EL (cell line): ENCODE measurements at places on chromosomes 6 and 20.

DNA sequence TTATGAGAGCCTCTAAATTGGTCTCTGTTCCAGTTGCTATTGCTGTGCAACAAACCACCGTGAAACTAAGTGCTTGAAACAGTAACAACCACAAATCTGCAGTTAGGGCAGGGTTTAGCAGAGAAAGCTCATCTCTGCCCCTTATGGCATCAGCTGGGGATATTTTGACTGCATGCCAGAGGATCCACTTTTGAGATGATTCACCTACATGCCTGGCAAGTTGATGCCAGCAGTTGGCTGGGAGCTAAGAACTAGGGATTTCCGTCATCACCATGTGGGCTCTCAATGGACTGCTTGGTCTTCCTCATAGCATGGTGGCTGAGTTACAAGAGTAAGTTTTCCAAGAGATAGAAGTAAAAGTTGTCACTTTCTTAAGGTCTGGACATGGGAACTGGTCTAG lies 35.1 kb downstream of the PLCB4 start:
- peak; percentile 55 for DNase-seq

DNA sequence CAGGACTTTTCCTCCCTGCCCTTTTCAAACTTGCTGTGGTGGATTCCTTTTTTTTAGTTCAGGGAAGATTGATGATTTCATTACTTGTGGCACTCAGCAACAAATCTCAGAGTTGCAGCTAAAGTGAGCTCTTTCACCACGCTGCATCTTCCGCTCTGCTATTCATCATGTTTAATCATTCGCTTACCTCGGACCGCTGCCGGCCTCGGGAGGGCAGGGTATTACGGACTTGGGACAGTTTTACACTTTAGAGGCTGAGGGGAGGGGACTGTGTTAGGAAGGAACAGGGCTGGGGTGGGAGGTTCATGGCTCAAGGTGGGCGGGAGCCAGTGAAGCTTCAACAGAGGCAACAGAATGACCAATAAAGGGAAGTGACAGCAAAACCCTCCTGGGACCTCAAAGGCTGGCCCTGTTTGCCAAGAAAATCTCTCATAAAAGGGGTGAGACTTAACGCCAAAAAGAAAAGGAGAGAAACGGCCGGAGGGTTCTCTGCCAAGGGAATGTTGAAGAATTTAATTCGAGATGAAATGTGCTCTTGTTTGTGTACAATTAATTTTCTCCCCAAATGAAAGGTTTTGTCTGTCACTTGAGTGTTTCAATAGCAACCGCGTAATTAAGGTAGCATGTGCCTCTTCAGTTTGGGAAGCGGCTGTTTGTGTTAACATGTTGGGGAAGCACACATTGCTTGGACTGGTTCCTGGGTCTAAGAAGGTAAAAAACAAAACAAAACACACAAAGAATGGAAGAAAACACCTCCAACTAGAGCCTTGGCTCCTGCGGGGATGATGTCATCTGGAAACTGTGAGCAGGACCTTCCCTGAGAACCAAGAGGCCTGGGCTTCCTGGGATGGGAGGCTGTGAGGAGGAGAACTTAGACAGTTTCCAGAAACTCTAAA lies 72.5 kb upstream of the SULF2 start:
- no peak for DNase-seq

- no peak for DNase-seq
Observed at GRCh38 chr6:130991422-130992137, 71.5 kb downstream of the EPB41L2 start.

- peak; percentile 19 for DNase-seq
Observed at GRCh38 chr6:147201885-147202515, 2.2 kb upstream of the STXBP5 start.
